ENCODE measurements at places on chromosomes 3 and 15. TPM values are rescaled to one million over a fixed set of nuclear protein-coding genes. Genes with fewer than 3 reads are reported as not detected.

MELTF gene
- total RNA-seq: 210 TPM

- DNase-seq: no peak
Observed at GRCh38 chr15:77010312-77010686, 15.4 kb downstream of the PSTPIP1 start.

DNA sequence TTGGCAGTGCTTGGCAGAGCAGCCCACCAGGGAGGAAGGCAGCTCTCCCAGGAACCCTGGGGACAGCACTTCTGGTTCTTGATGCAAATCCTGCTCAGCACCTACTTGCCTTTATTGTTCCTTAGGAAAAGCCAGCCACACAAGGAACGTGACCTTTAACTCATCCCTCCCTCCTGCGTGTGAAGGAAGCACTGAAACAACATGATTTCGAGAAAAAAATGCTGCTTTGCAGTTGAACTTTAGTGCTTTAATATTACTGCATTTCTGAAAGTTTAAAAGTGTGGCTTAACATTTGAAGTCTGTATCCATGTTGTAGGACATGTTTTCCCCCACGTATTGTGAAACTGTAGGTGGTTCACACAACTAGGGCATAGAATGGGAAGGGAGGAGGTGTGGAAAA is 50.4 kb upstream of the CTNNB1 start:
- no peak for DNase-seq

REC114 gene
- total RNA-seq: not detected

DNA sequence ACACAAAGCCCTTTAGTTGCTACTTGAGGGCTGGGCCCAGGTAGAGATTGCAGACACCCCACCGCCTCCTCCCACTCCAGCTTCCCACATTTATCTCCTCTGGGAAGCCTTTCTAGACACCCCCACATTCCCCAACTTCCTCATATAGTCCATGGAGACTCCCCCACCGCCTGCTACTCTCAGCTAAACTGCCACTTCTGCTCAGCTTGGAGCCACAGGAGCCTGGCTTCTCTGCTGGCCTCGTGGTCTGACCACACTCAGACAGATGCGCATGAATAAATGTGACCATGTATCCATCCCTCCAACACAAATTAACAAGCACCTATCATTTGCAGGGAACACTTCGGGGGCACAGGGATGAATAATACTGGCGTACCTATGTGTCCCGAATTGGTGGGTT is 10.5 kb upstream of the ACSBG1 start:
- no peak for DNase-seq
